ENCODE measurements at places on chromosomes 4 and X.

DNA sequence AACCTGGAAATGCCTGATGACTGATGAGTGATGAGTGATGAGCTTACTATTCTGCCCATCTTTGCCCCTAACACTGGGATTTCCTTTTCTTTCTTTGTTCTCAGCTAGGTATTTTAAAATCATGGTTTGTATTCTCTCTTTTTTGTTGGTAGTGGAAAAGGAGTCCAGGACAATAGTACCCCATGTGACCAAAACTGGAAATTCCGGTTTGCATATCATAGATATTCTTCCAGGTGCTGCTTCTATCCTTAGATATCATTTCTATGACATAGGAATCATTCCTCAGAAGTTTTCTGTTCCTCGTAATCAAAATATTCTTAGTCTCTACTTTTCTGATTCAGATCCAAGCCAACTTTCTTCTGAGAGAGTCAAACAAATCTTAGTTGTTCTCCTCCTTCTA lies 320.5 kb upstream of the TET2 start:
- no peak for DNase-seq

GRCh38 chr4:182922501-182923284 lies 5.5 kb upstream of the DCTD start:
- no peak for DNase-seq

DNA sequence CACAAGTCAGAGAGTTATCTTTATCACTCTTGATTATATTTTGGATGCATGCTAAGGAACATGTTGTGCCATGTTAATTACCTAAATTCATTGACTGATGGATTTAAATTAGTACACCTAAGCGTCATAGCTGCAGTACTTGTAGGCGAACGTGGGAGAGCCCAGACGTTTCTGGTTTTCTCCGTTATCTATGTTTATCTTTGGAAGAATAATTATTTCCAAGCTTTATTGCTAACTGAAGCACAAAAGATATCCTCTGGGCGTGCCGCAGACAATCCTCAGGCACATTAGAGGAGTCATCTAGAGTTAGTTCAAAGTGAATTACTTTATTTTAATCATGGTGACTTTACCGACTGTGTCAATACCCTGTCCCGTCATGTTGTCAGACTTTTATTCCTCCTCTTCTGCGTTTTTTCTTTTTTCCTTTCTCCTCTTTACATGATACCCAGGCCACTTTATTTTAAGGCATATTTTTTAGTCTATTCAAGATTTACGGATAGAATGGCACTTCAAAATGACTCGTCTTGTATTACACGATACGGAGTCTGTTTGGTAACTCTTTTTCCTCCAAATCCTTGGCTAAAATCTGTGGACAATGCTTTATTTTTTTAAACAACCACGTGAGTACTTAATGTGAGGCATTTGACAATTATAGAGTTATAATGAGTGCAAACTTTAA lies 632.0 kb upstream of the TENM3 start:
- no peak for DNase-seq

DNA sequence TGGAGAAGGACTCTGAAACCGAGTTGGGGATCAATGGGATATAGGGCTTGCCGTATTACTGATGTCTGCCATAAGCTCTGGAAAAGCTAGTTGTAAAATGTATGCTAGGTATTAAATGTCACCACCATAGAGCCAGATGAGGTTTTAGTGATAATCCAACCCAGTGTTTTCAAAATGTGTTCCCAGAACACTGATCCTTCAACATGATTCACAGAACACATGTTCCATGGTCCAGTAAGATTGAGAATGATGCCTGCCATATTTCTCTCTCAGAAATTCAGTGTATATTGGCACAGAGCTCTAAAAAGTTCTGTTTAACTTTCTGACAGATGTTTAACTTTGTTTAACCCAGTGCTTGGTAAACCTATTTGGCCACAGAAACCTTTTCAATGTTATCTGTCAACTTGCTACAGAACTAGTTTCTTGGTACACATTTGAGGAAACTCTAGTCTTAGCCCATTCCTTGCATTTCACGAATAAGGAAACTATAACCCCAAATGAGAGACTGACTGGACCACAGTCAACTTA lies 160.2 kb downstream of the PALLD start:
- DNase-seq = no peak

GRCh38 chr4:94403751-94404150 lies 48.0 kb upstream of the PDLIM5 start:
- no peak for DNase-seq

DNA sequence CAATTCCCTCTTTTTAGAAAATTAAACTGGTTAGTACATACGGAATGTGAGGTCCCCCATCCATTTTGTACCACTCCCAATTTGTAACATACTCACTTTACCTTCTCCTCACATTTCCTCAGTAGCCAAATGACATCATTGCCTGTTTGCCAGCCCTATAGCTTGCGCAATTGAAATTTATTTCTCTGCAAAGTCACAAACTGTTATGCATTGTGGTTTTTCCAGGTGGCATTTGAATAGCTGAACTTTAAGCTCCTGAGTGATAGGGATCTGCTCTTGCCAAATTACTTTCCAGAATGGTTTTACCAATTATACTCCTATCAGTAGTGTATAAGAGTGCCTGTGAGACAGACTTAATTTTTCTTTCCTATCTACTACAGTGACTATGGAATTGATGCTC lies 7.7 kb downstream of the COL4A5 start:
- DNase-seq = no peak

DNA sequence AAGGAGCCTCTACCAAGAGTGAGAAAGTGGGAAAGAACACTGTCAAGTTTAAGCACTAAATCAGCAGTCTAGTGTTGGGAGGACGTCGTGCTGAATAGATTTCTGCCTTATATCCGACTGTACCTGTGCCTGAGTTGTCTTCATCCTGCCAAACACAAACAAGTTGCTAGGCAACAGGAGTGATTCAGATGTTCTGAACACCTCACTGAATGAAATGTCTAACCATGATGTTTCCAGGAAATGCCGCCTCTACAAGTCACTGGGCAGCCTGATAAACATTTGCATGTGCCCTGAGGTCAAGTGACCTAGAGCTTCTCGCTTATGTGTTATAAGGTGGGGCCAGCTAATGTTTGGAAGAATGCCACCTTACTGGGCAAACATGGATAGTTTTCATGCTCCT lies 37.9 kb downstream of the SGMS2 start:
- no peak for DNase-seq

GRCh38 chrX:40784516-40785151 lies 49.3 kb upstream of the MED14 start:
- DNase-seq = no peak

DNA sequence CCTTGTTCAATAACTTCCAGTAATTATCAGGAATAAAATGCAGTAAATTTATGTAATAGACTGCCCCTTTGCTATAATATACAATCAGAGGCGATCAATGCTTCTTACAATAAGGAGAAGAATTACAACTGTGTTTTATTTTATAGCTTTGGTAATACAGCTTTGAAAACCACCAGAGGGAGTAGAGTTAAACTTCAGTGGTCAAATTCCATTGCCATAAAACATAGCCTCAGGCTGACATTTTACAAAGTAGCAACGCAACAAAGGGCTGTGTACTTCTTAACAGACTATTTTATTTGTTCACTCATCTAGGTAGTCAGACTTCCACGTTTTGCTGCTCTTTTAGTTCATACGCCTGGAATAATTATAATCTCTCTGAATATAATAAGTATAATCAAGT lies 58.5 kb downstream of the TEX13C start:
- DNase-seq = no peak

DNA sequence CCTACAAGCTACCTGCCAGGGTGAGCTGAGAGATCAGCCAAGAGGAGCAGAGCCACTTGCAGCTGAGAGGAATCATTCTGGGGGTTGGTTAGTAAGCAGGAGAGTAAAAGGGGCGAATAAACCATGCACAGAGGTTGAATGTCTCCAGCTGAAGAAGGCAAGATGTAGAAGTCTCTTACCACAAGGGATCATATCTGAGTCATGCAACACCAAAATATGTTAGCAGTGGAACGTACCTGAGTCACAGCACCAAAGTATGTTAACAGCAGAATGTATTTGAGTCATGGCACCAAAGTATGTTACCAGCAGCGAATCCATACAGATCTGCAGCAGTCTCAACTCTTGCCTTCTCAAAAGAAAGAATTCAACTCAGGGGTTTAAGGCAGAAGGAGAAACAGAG lies 29.9 kb downstream of the C4orf51 start:
- DNase-seq = no peak

- DNase-seq = no peak
Measured at GRCh38 chr4:7587433-7588405, 153.0 kb upstream of the PSAPL1 start.

DNA sequence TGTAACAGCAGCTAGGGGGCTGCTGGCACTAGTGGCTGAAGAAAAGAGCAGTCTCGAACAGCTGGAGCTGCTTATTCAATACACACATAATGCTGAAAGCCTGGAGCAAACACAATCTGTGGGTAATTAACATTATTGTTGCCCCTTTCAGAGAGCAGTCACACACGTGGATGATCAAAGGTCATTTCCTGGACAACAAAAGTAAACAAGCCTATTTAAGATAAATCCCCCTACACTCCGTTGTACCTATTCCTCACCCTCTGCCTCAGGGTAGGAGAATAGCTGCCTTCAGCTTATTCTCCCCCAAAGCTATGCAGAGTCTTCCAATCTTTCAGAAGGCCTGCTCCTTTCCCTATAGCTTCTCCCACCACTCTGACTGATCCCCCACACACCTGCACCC lies 803.9 kb downstream of the C4orf33 start:
- DNase-seq = no peak

DNA sequence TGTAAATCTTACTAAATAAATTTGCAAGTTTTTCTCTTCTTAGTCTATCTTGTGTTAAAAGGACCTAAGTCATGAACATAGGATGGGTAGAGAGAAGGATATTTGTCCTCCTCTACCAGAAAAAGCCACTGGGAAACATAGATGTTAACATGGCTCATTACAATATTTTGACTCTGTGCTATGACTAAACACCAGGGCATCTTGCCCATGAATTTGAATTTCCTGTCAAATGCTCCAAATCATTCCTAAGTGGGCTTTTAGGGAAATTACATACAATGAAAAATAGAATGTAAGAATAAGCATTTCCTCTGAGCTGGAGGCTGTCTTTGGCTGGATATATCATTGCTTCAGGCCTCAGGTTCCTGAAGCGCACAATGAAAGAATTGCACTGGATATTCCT lies 39.1 kb downstream of the ANOS1 start:
- DNase-seq = no peak

DNA sequence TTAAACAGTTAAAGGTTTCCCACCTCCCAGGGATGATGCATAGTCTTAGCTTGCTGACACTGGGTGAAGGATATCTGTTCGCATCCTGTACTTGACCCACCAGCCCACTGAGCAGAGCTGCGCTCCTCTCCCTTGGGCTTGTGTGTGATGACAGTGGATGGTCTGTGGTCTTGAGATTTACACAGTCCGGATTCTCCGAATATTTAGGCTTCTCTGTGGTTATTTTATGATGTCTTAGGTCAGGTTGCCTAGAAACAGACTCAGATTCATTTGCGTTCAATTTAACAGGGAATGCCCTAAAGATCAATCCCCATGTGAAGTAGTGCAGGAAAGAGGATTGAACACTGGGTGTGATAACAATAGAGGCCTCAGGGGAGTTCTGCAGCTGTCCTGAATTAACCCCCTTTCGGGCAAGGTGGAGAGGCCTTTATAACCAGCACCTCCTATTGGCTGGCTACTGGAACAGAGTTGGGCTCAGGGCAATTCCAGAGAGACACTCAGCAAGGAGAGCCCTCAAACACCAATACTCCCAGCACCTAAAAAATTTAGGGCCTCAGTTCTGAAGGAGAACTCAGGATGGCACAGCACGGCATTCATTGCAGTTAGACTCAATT lies 653.2 kb upstream of the GALNT7 start:
- no peak for DNase-seq

- DNase-seq = no peak
Measured at GRCh38 chr4:165963621-165964020, 90.6 kb downstream of the TLL1 start.

GRCh38 chr4:39638354-39639239 lies at the start of gene SMIM14:
SMIM14 (minus strand) TSS chr4:39638865; CDS start chr4:39605145, 33,720 bp downstream.
- peak; percentile 96 for DNase-seq

- no peak for DNase-seq
Measured at GRCh38 chr4:107863850-107864371, 39.2 kb downstream of the SGMS2 start.

DNA sequence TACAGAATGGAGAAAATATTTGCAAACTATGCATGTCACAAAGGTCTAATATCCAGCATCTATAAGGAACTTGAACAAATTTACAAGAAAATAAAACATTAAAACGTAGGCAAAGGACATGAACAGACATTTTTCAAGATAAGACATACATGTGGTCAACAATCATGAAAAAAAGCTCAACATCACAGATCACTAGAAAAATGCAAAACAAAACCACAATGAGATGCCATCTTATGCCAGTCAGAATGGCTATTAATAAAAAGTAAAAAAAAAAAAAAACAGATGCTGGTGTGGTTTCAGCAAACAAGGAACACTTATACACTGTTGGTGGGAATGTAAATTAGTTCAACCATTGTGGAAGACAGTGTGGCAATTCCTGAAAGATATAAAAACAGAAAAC lies 75.8 kb upstream of the IL13RA2 start:
- no peak for DNase-seq

GRCh38 chr4:24675721-24676389 lies 91.5 kb upstream of the DHX15 start:
- DNase-seq = no peak

- no peak for DNase-seq
Measured at GRCh38 chr4:127759228-127759820, 22.8 kb upstream of the HSPA4L start.

- no peak for DNase-seq
Measured at GRCh38 chr4:131613824-131614216, 1535.3 kb upstream of the PCDH10 start.

DNA sequence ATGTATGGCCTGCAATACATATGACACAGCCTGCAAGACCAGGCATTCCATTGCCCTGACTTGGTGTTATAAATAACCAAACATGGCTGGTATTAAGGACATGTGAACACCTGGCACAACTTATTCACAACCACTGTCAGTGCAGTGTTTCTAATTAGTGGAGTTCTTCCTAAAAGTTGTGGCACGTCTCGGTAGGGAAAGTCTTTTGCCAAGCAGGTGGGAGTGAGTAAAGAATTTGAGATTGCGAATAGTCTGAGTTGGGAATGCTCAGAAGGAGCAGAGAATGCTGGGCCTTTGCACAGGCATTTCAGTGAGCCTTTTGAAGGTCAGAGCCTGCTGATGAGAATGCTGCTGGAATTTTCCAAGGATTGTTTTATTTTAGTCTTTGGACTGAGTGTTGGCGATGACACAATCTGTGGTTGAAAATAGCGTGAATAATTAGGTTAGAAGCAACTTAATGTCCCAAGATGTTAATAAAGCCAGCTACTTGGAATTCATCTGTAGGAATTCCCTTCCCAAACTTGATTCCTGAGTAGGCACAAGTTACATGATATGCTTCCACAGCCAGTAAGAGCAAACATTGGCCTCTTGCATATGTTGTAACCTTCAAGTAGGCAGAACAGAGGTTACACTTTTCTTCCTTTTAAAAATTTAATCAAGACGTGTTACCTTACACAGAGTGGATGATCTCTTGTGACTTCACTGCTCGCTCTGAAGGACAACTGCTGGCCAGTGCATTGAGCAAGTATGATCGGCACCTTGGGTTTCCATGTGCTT lies 83.6 kb upstream of the PGRMC2 start:
- no peak for DNase-seq

GRCh38 chr4:70997546-70997945 lies 4.1 kb downstream of the DCK start:
- DNase-seq = no peak

- no peak for DNase-seq
Measured at GRCh38 chr4:3059943-3060342, 14.4 kb downstream of the HTT-AS start.
